ENCODE measurements at places on chromosomes 16 and 17. TPM values are rescaled to one million over a fixed set of nuclear protein-coding genes. Genes with fewer than 3 reads are reported as not detected.

The KCNH6 gene
- 0.27 TPM for total RNA-seq

DNA sequence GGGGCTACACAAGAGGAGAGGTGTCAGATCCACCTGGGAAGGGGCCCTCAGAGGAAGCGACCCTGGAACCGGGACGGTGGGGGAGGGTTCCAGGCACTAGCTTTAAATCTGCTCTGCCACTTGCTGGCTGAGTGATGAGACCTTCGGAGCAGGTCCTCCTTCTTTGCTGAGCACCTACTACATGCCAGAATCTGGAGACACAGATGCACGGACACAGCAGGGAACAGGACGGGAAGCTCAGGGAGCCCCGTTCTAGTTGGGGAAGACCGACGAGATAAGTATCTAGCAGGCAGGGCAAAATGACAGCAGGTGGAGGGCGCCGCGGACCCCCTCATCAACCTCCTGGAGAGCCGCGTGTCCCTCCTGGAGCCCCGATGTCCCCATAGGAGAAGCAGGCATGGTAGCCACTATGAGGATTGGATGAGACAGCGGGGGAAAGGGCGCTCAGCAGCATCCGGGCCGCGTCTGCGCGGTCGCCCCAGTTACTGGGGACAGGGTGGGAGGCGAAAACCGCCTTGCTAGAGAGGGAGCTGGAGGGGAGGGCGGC is 27.2 kb downstream of the SBK1 start:
- no peaks in the 10 kb centered on the region for H3K27me3 ChIP-seq
- H3K36me3 ChIP-seq, result no peaks in the 10 kb centered on the region
- H3K4me1 ChIP-seq, result no peaks in the 10 kb centered on the region
- peak; percentile 41 for DNase-seq

The MYH13 gene
- not detected for total RNA-seq

The CHST4 gene
- 0.27 TPM for total RNA-seq

- no peaks in the 10 kb centered on the region for H3K4me1 ChIP-seq
- DNase-seq, result no peak
- no peaks in the 10 kb centered on the region for H3K27me3 ChIP-seq
- no peak overlapping the region for H3K4me3 ChIP-seq
Measured at GRCh38 chr17:75834279-75834920, 9.8 kb downstream of the UNC13D start.

- H3K4me1 ChIP-seq, result peaks cover 11% of the 10 kb centered on the region
- no peak for DNase-seq
- no peaks in the 10 kb centered on the region for H3K27me3 ChIP-seq
- no peak overlapping the region for H3K27ac ChIP-seq
- H3K4me3 ChIP-seq, result no peak overlapping the region
Measured at GRCh38 chr17:82463925-82464566, 5.5 kb downstream of the NARF start.

DNA sequence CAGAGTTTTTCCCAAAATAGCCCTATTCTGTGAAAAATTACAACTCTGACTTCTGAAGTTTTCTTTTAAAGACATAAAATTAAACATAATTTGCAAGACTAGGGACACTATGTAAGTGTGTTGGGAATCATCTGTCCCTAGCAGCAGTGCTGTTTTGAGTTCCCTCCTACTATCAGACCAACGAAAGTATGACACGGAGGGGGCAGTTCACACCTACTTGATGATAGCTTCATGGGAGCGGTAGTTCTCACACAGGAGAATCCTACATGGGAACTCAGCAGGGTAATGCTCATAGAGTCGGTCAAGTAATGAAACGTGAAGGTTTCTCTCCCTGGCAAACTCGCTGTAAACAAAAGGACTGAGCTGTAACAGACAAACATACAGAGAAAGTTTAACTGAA is 96.6 kb downstream of the HELZ start:
- no peak for DNase-seq
- peaks cover 80% of the 10 kb centered on the region for H3K36me3 ChIP-seq
- H3K4me3 ChIP-seq, result no peak overlapping the region
- H3K27ac ChIP-seq, result no peak overlapping the region

The USP43 gene
- 6.8 TPM for total RNA-seq

The PLA2G10 gene
- total RNA-seq, result 7.1 TPM

The NPW gene
- total RNA-seq, result not detected

The TEX14 gene
- total RNA-seq, result 6.8 TPM

DNA sequence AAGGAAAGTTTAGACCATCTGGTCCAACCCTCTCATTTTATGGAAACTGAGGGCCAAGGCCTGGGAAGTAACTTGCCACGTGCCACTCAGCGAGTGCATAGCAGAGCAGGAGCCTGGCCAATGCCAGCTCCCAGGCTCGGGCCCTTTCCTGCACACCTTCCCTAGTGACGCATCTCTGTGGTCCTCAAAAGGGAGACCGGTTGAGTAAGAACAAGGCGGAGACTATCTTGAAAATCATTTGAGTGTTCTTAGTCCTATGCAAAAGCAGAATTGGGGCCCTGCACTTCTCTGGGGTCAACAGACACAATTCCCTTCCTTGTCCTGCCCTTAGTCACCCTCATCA is 2.8 kb downstream of the CCL4 start:
- H3K36me3 ChIP-seq, result no peaks in the 10 kb centered on the region
- no peak overlapping the region for H3K27ac ChIP-seq
- peaks cover 10% of the 10 kb centered on the region for H3K4me1 ChIP-seq
- H3K4me3 ChIP-seq, result no peak overlapping the region
- DNase-seq, result no peak

The GAN gene
- total RNA-seq, result 6.5 TPM

DNA sequence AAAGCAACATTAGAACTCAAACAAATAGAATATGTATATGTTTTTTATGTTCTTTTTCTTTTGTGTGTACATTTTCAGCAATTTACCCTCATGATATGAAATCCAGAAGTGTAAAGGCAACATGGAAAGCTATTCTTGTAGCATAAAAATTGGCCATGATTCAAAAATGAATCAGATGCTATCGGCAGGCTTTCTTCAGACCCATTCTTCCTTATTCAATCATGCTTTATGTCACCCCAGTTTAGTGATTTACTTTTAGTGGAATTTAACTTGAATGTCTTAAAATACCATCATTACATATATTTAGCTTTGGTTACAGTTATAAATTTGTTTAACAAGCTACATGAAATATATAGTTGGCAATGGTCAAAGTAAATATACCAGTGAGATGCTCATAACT is 21.4 kb upstream of the SMIM36 start:
- no peak overlapping the region for H3K27ac ChIP-seq
- DNase-seq, result no peak
- no peaks in the 10 kb centered on the region for H3K27me3 ChIP-seq
- H3K4me1 ChIP-seq, result no peaks in the 10 kb centered on the region
- no peaks in the 10 kb centered on the region for H3K36me3 ChIP-seq
- H3K4me3 ChIP-seq, result no peak overlapping the region

GRCh38 chr17:22409160-22409751 is 716.9 kb downstream of the KCNJ18 start:
- no peak overlapping the region for H3K27ac ChIP-seq
- no peaks in the 10 kb centered on the region for H3K27me3 ChIP-seq
- no peak for DNase-seq
- H3K36me3 ChIP-seq, result no peaks in the 10 kb centered on the region
- no peak overlapping the region for H3K4me3 ChIP-seq

The PABPN1L gene
- not detected for total RNA-seq

DNA sequence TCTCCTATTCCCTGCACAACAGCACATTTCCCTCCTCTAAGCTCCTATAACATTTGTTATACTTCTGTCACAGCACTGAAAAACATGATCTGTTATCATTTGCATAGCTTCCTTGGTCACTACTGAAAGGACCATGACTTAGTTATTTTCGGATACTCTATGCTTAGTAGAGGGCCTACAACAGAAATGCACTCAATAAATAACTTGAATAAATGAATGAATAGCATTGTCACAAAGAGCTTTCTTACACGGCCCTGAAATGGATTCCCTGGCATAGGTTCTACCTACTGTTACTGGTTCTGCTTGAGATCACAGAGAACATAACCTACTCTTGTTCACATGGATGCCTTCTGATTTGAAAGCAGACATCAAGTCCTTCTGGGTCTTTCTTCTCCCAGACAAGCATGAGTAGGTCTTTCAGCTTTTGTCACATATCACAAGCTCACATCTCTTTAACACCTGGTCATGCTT is 41.6 kb downstream of the MYO1D start:
- no peaks in the 10 kb centered on the region for H3K4me1 ChIP-seq
- H3K27ac ChIP-seq, result no peak overlapping the region
- no peaks in the 10 kb centered on the region for H3K36me3 ChIP-seq
- H3K4me3 ChIP-seq, result no peak overlapping the region
- DNase-seq, result no peak

- DNase-seq, result no peak
- no peak overlapping the region for H3K27ac ChIP-seq
- H3K4me3 ChIP-seq, result no peak overlapping the region
- peaks cover 11% of the 10 kb centered on the region for H3K27me3 ChIP-seq
- no peaks in the 10 kb centered on the region for H3K4me1 ChIP-seq
- H3K36me3 ChIP-seq, result no peaks in the 10 kb centered on the region
Measured at GRCh38 chr17:9158544-9159452, 137.5 kb downstream of the NTN1 start.

The PDILT gene
- total RNA-seq, result not detected

The ALOXE3 gene
- total RNA-seq, result not detected

GRCh38 chr16:30357085-30357714 is 2.1 kb upstream of the CD2BP2 start:
- no peak overlapping the region for H3K4me3 ChIP-seq
- no peaks in the 10 kb centered on the region for H3K27me3 ChIP-seq
- no peak overlapping the region for H3K27ac ChIP-seq
- DNase-seq, result no peak

The KRTAP4-9 gene
- total RNA-seq, result not detected

DNA sequence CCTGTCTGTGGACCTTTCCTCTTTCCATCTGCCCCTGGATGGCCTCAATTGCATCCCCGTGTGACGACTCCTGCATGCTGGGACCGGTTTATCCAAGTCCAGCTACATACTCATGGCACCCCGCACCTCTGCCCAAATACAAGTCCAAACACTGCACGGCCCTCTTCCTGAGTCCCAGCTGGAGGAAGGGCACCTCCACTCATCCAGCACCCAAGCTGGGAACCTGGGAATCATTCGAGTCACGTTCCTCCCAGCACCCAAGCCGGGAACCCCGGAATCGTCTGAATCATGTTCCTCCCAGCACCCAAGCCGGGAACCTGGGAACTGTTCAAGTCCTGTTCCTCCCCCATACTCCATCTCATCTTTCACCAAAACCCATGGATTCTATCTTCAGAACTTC is 10.2 kb downstream of the TRARG1 start:
- no peaks in the 10 kb centered on the region for H3K27me3 ChIP-seq
- DNase-seq, result no peak
- H3K36me3 ChIP-seq, result no peaks in the 10 kb centered on the region
- H3K27ac ChIP-seq, result no peak overlapping the region
- no peaks in the 10 kb centered on the region for H3K4me1 ChIP-seq

GRCh38 chr16:27718201-27719105 is 168.5 kb downstream of the KATNIP start:
- H3K27me3 ChIP-seq, result no peaks in the 10 kb centered on the region
- H3K4me3 ChIP-seq, result no peak overlapping the region
- no peaks in the 10 kb centered on the region for H3K36me3 ChIP-seq
- H3K27ac ChIP-seq, result no peak overlapping the region
- no peak for DNase-seq

GRCh38 chr17:77287432-77288068 is 146.8 kb downstream of the SEC14L1 start:
- peak overlapping the region; percentile 70 for H3K27ac ChIP-seq
- peaks cover 42% of the 10 kb centered on the region for H3K4me1 ChIP-seq
- H3K27me3 ChIP-seq, result peaks cover under 1% of the 10 kb centered on the region
- no peaks in the 10 kb centered on the region for H3K36me3 ChIP-seq
- no peak overlapping the region for H3K4me3 ChIP-seq

DNA sequence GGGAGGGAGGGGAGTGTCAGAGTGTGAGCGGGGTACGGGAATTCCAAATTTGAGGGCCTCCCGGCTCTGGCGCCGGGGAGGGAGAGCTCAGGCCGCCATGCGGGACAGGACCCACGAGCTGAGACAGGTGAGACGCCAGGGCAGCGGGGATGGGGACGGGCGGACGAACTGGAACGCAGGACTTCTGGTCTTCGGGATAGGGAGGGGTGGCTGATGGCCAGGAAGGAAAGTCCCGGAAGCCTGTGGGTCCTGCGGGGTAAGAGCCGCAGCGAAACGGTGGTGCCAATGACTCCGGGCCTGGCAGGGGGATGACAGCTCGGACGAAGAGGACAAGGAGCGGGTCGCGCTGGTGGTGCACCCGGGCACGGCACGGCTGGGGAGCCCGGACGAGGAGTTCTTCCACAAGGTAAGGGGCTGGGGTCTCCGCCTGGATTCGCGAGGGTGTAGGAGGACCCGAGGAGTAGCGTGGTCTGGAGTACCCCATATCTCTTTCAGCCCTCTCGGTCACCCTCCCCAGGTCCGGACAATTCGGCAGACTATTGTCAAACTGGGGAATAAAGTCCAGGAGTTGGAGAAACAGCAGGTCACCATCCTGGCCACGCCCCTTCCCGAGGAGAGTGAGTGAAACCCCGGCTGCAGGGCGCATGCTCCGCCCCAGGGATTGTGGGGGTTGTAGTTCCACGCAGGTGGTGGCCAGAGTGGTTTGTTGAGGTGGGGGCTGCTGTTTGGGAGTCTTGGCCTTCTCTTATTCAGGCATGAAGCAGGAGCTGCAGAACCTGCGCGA is 543 bp downstream of the STX4 start:
- peak; percentile 94 for DNase-seq
- peak overlapping the region; percentile 93 for H3K27ac ChIP-seq
- peaks cover 38% of the 10 kb centered on the region for H3K36me3 ChIP-seq
- peak overlapping the region; percentile 95 for H3K4me3 ChIP-seq

The DHX58 gene
- 40.4 TPM for total RNA-seq

- H3K27me3 ChIP-seq, result peaks cover 15% of the 10 kb centered on the region
- no peaks in the 10 kb centered on the region for H3K36me3 ChIP-seq
- DNase-seq, result no peak
Measured at GRCh38 chr17:48455791-48456190, 25.8 kb upstream of the SKAP1 start.

DNA sequence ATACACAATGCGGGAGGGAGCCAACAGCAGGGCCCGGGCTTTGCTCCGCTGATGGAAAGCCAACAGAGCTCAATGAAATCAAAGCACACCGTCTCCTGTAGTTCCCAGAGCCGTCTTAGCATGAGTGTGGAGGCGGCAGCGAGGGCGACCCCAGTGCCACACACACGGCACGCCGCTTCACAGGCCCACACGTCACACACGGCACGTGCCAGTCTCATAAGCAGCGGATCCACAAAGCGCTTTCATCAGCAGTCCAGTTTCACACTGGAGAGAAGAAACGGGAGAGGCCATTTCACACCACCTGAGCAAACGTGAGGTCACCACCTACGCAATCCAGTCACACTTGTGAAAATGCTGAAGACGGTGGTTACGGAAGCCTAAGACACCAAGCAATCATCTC is 34.8 kb downstream of the CYB5D2 start:
- no peaks in the 10 kb centered on the region for H3K4me1 ChIP-seq
- no peak overlapping the region for H3K27ac ChIP-seq

GRCh38 chr17:10661437-10661836 is 4.3 kb upstream of the MYH3 start:
- no peaks in the 10 kb centered on the region for H3K4me1 ChIP-seq
- no peak overlapping the region for H3K4me3 ChIP-seq
- H3K36me3 ChIP-seq, result no peaks in the 10 kb centered on the region
- no peak for DNase-seq
- no peak overlapping the region for H3K27ac ChIP-seq

The SLC5A10 gene
- not detected for total RNA-seq

- H3K4me1 ChIP-seq, result peaks cover 13% of the 10 kb centered on the region
- no peak overlapping the region for H3K27ac ChIP-seq
- H3K4me3 ChIP-seq, result no peak overlapping the region
Measured at GRCh38 chr17:56624912-56625311, 31.4 kb downstream of the NOG start.
